B cell (primary cell): ENCODE measurements at places on chromosomes 11 and 22. TPM values are rescaled to one million over a fixed set of nuclear protein-coding genes. Genes with fewer than 3 reads are reported as not detected.

GRCh38 chr11:129917231-129917630 is 21.9 kb upstream of the NFRKB start:
- H3K36me3 ChIP-seq, result no peaks in the 10 kb centered on the region
- no peak overlapping the region for H3K4me3 ChIP-seq
- peaks cover 2% of the 10 kb centered on the region for H3K4me1 ChIP-seq
- no peak for DNase-seq

GRCh38 chr11:57773026-57773598 is 11.5 kb downstream of the CTNND1 start:
- no peaks in the 10 kb centered on the region for H3K27me3 ChIP-seq
- DNase-seq, result no peak
- H3K36me3 ChIP-seq, result no peaks in the 10 kb centered on the region
- peaks cover 4% of the 10 kb centered on the region for H3K4me1 ChIP-seq

- H3K27me3 ChIP-seq, result no peaks in the 10 kb centered on the region
- DNase-seq, result no peak
- no peaks in the 10 kb centered on the region for H3K36me3 ChIP-seq
- no peaks in the 10 kb centered on the region for H3K4me1 ChIP-seq
These were observed 546.8 kb upstream of the B3GAT1 start for GRCh38 chr11:134958870-134959269.

- H3K4me3 ChIP-seq, result no peak overlapping the region
- no peaks in the 10 kb centered on the region for H3K27me3 ChIP-seq
- no peaks in the 10 kb centered on the region for H3K36me3 ChIP-seq
- H3K4me1 ChIP-seq, result peaks cover 6% of the 10 kb centered on the region
- H3K27ac ChIP-seq, result no peak overlapping the region
These were observed 35.4 kb downstream of the MCHR1 start for GRCh38 chr22:40714499-40715337.

DNA sequence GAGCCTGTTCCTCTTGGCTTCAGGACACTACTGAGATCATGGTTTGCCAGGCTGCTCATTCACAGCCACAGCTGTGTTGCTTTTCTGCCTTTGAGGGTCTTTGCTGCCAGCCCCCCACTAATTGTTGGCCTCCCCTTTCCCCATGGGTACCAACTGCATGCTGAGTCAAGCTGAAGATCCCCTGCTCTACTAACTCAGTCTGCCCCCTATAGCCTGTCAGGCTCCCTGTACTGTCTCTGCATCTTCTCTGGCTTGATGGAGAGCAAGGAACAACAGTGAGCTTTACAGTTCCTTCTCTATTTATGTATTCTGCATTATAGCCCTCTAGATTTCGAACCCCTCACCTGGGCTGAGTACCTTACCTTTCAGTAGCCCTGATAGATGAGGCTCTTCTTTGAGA is 257.6 kb upstream of the CADM1 start:
- H3K27me3 ChIP-seq, result peaks cover 11% of the 10 kb centered on the region
- H3K4me1 ChIP-seq, result no peaks in the 10 kb centered on the region
- no peaks in the 10 kb centered on the region for H3K36me3 ChIP-seq
- H3K27ac ChIP-seq, result no peak overlapping the region

- H3K27me3 ChIP-seq, result no peaks in the 10 kb centered on the region
- no peak overlapping the region for H3K4me3 ChIP-seq
- H3K27ac ChIP-seq, result no peak overlapping the region
- H3K36me3 ChIP-seq, result no peaks in the 10 kb centered on the region
These were observed 20.5 kb downstream of the MRE11 start for GRCh38 chr11:94472916-94473799.

DNA sequence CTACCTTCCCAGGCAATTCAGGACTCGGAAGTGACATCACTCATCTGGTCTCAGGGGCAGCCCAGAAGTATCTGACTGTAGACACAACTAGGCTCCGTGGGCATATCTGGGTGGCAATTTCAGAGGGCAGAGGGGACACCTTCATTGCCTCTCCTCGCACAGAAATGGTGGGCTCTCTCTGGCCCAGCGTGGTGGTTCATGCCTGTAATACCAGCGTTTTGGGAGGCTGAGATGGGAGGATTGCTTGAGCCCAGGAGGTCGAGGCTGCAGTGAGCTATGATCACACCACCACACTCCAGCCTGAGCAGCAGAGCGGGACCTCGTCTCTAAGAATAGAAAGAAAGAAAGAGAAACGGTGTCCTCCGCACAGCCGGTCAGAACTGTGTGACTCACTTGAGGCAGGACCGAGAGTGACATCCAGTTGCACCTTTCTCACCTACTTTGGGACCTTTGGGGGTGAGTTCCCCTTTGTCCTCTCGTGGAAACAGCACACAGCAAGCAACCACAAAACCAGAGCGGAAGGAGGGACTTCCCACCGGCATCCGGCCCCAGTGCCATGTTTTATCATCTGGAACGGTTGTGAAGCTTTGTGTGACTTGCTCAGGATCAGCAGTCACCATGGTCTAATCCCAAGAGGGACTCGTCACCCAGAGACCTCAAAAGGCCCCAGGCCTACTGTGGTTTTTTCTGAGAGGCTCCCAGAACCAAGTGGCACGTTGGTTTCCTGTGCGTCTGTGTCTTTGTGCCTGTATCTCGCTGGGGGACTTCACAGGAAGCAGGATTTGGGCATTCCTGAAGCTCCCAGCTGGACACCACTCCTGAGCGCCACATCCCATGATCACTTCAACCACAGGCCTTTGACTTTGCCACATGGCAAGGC is 38.4 kb upstream of the EMID1 start:
- H3K4me1 ChIP-seq, result peaks cover 32% of the 10 kb centered on the region
- DNase-seq, result peak; percentile 94
- H3K27ac ChIP-seq, result peak overlapping the region; percentile 76
- no peaks in the 10 kb centered on the region for H3K36me3 ChIP-seq
- H3K27me3 ChIP-seq, result no peaks in the 10 kb centered on the region

ASPHD2 gene
- total RNA-seq, result 7.3 and 8.0 TPM in 2 replicates

ACCS gene
- total RNA-seq, result 56.2 and 59.5 TPM in 2 replicates

CHST1 gene
- not detected in 2 replicates for total RNA-seq

OR6T1 gene
- total RNA-seq, result not detected in 2 replicates
